ENCODE measurements at places on chromosomes 1 and 21.

GRCh38 chr1:87200875-87201638 lies 127.6 kb upstream of the LMO4 start:
- no peak for DNase-seq

DNA sequence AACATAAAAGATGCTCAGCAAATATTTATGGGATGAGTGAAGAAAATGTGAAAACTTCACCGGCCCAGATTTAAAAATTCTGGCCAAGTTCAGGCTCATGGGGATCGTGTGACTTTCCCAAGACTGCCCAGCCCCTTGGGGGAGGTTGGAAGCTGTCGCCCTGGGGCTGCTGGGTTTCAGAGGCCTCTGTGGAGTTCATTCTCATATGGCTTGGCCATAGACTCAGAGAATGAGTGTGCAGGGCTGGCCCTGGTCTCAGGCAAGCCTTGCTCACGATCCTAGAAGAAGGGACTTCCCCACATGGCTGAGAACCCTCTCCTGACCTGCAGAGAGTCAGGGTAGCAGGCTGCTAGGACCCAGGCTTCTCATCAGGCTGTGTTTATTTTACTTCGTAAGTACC lies 24.6 kb downstream of the PADI2 start:
- no peak for DNase-seq

DNA sequence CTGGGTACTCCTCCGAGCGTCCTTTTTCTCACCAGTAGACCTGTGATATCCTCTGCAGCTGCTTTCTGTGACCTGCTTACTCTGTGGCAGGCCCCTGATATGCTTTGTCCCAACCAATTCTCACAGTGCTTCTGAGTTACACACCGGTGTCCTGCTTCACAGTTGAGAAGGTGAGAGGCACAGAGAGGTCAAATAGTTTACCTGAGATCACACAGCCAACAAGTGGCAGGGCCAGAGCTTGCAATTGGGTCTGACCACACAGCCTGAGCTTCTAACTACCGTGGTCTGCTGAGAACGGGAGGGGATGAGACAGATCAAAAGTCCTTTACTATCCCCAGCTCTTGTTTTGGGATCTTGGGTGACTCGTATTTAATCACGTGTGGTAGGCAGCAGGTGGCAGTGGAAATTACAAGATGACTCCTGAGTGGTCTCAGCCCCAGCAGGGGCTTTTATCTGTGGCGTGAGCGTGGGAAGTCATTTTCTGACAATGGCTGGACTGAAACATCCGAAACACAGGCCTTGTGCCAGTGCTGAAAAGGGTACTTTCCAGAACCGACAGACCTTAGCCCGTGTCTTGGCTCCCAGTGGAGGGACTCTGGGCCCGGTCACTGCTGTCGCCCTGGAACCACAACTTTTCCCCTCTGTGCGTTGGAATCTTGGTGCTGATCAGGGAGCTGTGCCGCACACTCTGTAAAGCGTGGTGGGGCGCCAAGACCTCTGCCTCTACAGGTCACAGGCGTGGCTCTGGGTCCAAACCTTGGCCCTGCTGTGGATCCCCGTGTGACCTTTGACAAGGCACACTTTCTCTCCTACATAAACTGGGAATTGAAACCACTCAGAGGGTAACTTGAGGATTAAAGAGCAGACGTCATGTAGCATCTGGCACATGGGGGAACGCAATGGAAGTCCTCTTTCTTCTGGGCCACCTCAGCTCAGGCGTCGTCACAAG lies 11.9 kb downstream of the THEMIS2 start:
- DNase-seq = no peak

- DNase-seq = no peak
Observed at GRCh38 chr1:247576514-247576913, 11.6 kb upstream of the OR2G2 start.
